ENCODE measurements at places on chromosomes 4 and X.

DNA sequence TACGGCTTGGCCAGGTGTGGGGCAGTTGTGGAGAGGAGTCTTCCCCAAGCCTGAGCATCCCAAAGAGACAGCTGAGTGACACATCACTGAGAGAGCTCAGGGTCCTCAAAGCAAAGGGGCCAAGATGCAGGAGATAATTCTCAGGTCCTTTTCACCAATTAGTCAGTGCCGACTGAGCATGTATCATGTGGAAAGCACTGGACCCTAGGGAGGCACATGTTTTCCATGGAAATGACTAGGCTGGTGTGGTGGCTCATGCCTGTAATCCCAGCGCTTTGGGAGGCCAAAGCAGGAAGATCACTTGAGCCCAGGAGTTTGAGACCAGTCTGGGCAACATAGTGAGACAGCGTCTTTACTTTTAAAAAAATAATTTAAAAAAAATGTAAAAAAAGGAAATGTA lies 67.3 kb upstream of the PRPS1 start:
- DNase-seq = no peak

DNA sequence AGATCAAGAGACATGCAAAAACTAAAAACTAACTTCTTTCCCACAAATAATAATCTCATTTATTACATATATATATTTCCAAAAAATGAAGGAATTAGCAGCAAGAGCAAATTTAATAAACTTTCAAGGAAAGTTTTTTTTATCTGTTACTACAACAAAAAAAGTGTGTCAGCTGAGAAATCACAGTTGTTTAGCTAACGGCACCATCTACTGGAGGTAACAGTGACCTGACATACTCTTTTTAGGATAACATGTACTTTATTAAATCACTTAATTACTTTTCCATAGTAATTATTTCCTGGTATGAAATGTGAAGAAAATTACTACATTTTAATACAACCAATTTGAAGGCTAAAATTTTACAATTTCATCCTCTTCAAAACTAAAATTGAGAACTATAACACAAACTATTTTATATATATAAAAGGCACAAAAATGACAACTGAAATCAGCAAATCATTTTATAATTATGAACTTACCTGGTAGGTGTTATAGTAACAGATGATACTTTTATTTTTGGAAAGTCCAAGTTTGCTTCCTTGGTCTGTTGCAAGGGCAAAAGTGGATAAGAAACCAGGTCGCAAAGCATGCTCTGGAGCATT lies 9.1 kb downstream of the LAMTOR3 start:
- peak; percentile 39 for DNase-seq

GRCh38 chrX:94744786-94745185 lies 1070.8 kb downstream of the FAM133A start:
- no peak for DNase-seq

DNA sequence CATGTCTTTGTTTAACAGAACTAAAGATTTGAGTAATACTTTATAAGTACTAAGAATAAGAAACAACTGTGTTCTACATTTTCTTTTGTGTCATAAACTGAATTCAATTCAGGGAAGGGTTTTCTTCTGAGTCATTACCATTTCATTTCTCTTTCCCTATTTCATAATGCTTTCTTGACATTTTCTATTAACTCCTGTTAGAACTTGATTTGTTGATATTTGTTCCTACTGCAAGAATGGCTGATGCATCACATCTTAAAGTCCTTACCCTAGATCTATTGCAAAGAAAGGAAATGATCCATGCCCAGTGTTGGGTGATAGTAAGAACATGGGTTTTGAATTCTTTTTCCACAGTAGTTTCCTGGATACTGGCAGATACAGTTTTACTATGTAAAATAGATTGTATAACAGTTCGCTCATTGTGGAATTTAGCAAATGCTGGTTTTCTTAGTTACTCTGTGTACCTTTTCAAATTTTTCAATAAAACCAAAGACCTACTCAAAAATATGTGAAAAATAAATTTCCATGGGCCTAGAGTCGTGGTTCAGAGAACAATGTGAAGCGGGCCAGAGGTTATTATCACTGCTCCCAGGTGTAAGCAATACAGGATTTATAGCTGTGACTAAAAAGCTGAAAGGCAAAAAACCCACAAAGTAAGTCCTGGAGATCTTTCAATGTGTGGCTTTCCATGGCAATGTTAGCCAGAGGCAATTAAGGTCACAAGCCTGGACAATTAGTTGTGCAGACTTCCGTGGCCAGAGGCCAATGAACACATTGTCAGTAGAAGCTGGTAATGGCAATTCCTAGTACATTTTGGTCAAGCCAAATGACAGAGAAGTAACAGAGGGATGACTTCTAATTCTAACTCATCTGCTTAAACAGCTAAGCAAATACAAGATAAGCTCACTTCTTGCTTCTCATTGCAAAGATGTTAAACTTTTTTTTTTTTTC lies 127.3 kb upstream of the FAT4 start:
- peak; percentile 43 for DNase-seq

DNA sequence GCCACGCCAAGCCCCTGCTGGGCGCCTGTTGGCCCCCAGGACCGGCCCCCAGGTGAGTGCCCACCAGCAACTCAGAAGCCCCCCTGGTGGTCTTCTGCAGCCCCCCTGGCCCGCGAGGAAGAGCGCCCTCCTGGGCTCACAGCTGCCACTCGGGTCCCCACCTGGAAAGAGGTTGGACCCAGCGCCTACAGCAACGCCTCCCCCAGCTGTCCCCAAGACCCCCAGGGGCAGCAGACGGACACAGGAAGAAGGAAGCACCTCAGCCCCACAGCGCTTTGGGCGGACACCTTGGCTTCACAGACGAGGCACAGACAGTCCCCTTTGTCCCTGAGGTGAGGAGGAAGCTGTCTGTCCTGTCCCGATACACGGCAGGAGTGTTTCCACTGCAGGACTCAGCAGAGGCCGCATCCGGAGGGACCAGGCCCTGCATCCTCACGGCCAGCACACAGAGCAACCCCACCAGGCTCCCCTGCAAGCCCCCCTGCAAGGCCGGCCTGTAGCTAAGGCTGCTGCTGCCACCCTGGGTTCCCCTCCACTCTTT lies 115.6 kb upstream of the NKX1-1 start:
- DNase-seq = no peak

GRCh38 chr4:104941661-104942062 lies 205.0 kb upstream of the TET2 start:
- DNase-seq = no peak

DNA sequence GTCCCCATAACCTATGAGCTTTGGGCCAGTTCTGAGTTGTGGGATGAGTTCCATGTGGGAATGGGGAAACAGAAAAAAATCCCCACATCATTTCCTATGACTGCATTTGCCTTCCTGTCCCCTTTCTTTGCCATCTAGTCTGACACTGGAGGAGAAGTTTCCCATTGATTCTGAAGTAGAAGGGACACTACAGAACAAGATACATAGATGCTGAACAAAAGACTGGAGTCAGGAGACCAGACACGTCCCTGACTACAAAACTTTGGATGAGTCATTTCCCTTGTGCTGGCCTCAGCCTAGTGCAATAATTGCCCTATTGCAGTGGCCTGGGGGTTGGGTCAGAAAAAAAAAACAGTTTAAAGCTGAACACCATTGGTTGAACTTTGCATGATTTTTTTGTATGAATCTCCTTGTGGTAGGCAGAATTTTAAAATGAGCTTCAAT lies 22.1 kb downstream of the BEX3 start:
- DNase-seq = peak; percentile 79

DNA sequence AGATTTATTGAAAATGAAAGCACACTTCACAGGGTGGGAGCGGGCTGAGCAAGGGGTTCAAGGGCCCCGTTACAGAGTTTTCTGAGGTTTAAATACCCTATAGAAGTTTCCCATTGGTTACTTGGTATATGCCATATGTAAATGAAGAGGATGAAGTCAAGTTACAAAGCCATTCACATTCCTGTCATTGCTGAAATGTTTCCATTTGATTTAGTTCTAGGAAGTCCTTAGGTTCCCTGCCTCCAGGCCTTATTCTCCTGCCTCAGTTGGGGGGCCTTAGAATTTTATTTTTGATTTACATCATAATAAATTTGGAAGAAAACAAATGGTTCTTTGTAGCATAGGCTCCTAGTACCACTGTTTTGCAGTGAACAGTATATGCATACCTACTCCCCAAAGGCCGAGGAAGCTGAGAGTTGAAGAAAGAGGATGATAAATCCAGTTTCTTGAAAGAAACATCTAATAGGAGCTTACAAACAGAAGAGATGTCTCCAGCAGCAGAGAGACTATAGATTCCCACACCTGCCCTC lies 31.8 kb downstream of the SERTM2 start:
- DNase-seq = no peak

- no peak for DNase-seq
These were observed 7.9 kb upstream of the CPLX1 start for GRCh38 chr4:833731-834367.

DNA sequence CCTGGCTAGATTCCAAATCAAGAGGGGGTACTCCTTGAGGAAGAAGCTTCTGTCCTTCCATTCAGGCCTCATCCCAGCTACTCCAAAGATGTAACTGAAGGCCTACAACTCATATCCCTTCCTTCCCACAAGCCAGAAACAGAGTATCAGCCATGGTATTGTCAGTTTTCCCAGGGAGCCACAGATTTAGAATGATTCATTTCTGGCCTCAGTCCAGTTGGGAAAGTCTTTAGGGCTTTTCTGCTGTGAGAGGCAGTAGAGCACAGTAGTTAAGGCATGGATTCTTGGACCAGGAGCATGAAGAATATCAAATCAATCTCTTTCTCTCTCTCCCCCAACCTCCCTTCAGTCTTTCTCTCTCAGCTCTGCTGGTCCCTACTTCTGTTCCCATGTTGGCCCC lies 505.0 kb downstream of the BCOR start:
- DNase-seq = no peak

- DNase-seq = peak; percentile 22
These were observed 186.8 kb downstream of the TMA16 start for GRCh38 chr4:163681208-163681821.

- no peak for DNase-seq
These were observed 6.7 kb downstream of the UNC5C start for GRCh38 chr4:95541889-95542607.

DNA sequence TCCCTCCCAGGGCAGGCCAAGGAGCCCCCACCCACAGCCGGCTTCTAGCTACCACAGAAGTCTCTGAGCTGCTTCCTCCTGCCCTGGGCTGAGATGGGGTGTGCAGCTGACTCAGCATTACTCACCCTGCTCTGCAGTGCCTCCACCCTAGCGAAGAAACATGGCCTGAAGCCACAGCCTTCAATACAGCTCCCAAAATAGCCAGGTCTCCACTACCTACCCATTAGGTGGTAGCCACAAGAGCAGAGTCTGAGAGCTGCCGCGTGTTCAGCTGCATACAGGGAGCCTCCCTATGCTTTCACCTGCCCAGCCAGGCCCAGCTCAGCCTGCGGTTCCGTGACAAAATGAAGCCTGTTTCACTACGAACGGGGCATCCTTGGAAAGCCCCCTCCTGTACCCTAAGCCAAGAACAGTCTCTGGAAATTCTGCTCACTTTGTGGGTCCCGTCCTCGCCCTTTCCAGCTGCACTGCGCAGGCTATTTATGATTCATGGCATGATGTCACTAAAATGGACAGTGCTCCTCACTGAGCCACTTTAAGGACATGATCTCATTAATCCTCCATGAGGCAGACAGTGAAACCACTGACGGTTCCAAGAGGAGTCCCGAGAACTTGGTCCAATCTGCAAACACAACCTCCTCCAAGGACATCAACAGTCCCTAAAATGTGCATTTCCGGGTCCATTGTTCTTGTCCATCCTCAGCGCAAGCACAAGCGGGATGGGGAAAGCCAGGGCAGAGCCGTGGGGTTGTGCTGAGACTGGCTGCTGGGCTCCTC lies 20.2 kb downstream of the WDR1 start:
- peak; percentile 89 for DNase-seq

DNA sequence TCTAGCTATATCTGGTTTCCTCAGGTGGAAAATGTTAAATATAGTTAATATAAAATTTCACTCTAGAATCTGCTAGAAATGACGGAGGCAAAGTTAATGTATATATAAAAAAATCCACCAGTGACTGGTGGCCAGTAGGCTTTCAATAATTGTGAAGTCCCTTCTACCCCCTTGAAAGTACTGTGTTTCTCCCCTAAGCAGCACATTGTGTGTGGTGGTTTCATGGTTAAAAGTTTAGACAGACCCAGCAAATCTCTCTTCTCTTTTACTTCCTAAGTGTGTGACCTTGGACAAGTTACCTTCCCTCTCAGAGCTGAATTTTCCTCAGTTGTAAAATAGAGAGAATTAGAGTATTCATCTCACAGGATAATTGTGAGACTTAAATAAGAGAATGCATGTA lies 600 bp upstream of the HEPH start:
- DNase-seq = no peak

- DNase-seq = no peak
These were observed 721.7 kb downstream of the PCDH18 start for GRCh38 chr4:136810626-136811025.

DNA sequence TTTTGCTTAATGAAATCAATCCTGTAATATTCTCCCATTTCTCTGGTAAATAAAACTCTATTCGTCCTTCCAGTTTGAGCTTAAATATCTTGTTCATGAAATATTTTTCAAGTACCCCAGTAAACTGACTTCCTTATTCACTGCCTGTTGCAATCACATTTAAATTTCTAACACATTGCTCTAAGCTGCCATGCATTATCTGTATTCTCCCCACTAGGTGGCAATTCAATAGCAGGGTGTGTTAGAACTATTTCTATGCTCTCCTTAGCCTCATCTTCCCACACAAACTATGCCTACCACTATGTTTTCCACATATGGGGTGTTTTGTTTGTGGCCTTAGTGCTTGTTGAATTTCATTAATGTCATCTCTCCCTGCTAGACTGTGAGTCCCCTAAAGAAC lies 377.1 kb upstream of the HS3ST1 start:
- DNase-seq = peak; percentile 3

DNA sequence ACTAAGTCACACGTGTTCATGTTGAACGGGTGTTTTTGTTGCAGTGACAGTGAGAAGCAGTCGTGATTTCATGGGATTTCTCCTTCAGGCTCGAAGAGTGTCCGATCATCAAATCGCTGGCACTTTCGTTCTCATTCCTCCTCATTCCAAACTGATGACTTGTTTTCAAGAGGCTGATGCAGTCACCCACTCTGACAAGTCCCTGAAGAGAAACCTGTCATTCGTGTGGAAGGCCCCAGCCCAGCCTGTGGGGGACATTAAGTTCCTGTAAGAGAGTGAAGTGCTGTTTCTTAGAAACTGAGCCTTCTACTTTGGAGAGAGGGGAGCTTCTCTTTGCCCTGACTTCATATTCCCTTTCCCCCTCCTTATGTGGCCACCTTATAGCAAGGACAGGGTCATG lies 8.0 kb downstream of the REELD1 start:
- peak; percentile 55 for DNase-seq

DNA sequence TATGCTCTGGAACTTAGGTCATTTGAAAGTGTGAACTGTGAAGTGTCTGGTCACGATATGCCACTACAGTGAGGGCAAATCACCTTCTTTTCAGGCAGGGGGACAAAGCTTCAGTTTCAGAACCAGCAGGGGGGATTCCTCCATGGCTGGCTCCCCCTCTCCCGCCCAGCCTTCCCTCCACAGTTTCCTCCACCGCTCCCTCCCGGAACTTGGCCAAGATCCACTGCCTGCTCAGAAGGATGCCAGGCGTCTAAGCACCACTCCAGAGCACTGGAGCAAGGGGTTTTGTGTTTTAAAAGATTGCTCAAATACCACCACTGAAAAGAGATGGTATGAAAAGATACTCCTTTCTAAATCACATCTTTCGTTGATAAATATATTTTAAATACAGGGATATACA lies 126.9 kb downstream of the ELOVL6 start:
- no peak for DNase-seq
